ENCODE measurements at places on chromosomes 1 and 21.

GRCh38 chr1:2024887-2025286 lies 5.7 kb downstream of the GABRD start:
- DNase-seq, result no peak

- DNase-seq, result no peak
These were observed 58.8 kb downstream of the AK4 start for GRCh38 chr1:65206836-65207235.

DNA sequence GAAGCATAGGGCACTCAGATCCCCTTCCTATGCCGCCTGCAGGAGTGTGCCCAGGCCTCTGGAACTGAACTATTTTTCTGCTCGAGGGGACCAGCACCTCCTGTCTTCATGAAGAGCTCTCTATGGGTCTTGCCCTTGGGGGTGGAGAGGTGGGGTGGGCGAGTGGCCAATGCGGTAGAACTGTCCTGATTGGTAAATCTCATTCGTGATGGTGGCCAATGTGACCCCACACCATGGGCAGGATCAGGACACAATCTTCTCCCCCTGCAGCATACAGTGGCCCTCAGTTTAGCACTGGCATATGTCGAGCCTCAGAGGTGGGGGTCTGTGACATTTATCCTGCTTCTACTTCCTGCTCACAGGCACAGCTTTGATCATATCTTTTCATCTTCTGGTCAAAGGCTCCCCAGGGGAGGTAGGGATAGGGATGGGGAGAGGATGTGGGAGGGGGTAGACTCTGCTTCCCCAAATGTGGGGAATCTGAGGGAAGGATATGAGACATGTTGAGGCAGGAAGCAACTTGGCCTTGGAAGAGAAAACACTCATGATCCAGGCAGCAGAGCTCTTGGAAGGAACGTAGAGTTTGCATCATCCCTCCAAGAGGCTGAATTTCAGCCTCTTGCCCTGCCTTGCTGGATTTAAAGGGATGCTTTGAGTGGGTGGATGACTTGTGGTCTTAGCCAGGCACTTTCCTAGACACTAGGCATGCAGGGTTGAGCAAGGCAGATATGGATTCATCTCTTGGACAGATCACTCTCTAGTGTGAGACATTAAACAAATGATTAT lies 81.8 kb downstream of the LAMC2 start:
- no peak for DNase-seq

GRCh38 chr1:195141294-195141693 lies 1466.9 kb downstream of the KCNT2 start:
- DNase-seq, result no peak

GRCh38 chr1:1183221-1183747 lies 9.6 kb downstream of the TTLL10 start:
- DNase-seq, result no peak

DNA sequence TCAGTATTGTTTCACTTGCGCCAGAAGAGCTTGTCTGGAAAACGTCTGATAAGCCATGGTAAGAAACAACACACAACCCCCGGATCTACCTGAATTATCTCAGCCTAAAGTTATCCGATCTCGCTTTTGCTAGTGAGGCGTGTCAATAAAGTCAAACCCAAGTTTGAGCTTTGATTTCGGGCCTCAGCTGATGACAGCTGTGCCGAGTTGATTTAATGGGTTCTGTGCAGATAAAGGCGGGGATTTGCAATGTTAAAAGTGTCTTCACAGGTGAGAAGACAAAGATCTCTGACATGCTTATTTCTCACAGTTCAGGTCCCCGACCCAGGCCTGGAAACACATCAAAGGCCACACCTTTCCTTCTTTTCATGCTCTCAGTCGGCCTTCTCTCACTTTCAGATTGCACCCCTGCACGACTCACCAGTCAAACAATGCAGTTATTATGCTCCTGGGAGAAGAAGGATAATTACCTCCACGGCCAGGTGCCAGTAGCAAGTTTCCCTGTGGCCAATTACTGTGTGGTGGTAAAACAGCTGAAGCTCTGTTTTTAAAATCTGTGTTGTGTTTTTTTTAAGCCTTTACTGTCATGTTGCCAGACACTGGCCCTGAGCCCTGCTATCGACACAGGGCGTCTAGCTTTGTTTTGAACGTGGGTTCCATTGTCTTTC lies 245.3 kb upstream of the RUNX1 start:
- DNase-seq, result no peak

GRCh38 chr1:109188781-109189180 lies 24.9 kb upstream of the SARS1 start:
- DNase-seq, result no peak

DNA sequence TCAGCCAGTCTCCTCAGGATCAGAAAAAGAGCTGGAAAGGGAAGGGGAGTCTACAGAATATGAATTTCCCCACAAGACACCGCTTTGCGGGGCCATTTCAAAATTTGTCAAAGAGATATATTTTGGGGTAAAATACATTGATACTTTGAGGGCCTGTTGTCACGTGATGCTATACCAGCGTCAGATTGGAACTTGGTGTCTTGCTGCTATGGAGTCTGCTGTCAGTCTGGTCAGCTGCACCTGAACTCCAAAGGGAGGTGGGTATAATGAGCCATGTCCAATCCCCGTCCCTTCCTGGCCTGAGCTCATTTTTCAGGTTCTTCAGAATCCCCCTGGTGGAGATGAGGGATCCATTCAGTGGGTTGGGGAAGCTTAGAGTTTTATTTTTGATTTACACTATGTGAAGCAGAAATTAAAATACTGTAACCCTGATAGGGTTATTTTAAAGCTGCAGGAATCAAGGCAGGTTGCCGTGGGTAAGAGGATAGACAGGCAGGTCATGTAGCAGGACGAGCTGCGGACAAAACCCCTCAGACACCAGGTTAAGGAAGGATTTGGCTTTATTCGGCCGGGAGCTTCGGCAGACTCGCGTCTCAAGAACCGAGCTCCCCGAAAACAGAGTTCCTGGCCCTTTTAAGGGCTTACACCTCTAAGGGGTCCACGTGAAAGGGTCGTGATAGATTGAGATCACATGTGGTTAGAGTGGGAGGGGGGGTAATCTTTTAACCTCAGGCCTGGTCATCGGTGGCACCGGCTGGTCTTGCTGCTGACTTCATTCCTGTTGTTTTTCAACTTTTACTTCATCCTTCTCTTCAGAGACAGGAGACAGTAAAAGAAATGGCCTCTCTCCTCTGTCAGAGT lies 2.2 kb upstream of the POFUT2 start:
- no peak for DNase-seq

- DNase-seq, result no peak
These were observed 44.1 kb upstream of the ZBTB18 start for GRCh38 chr1:244006961-244007360.

GRCh38 chr1:33905241-33905640 lies 41.4 kb downstream of the HMGB4 start:
- DNase-seq, result no peak

DNA sequence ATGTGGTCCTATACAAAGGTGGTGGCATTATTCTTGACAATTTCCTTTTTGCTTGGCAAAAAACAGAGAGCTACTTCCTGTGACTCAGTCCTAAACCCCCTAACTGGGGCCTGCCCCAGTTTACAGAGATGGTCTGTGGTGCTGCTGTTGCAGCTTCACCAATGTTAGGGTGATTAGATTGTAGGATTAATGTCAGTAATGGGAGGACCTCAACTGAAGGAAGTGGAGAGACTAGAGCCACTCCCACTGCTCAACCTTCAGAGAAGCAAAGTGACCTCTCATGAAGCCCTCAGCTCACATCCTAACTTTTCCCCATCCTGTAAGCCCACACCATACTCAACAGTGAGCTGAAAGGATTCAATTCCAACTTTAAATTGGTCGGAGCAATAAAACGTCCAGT lies 3.6 kb downstream of the S100A6 start:
- no peak for DNase-seq

GRCh38 chr1:30914587-30914922 lies 6.0 kb upstream of the SDC3 start:
- no peak for DNase-seq

- no peak for DNase-seq
These were observed 29.5 kb downstream of the HLX start for GRCh38 chr1:220908757-220909156.

GRCh38 chr1:235566084-235566483 lies 61.8 kb upstream of the B3GALNT2 start:
- DNase-seq, result no peak

- no peak for DNase-seq
These were observed 1.1 kb downstream of the HUNK start for GRCh38 chr21:31873696-31874599.

DNA sequence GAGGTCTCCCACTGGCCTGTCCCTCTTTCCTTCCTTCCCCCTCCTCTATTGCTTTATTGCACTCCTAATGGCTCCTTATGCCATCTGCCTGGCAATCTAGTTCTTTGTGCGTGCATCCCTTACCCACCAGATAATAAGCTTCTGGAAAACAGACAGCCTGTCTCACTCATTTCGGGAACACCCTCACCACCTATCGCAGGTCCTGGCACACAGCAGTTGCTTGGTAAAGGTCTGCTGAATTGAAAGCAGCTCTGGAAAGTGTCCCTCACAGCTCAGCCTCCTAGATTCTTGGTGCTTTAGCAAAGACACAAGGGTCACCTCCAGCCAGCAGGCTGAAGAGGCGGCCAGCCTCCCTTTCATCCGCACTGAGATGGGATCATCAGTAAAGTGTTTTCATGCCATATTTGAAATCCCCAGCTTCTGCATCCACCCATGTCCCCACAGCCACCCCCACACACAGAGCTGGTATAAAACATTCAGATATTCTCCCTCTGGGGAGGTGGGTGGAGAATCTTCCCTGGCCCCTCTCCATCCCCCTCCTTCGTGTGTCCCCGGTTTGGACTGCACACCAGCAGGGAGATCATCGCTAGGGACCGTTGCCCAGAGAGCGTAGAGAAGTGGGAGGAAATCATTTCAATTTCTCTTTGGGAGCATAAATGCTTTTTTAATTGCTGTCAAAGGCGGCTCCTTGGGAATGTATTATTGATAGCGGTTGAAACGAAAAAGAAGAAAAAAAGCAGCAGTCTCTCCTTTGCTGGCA lies 29.1 kb upstream of the ATP2B4 start:
- DNase-seq, result no peak

- no peak for DNase-seq
These were observed 333.8 kb downstream of the NUF2 start for GRCh38 chr1:163655565-163655964.

DNA sequence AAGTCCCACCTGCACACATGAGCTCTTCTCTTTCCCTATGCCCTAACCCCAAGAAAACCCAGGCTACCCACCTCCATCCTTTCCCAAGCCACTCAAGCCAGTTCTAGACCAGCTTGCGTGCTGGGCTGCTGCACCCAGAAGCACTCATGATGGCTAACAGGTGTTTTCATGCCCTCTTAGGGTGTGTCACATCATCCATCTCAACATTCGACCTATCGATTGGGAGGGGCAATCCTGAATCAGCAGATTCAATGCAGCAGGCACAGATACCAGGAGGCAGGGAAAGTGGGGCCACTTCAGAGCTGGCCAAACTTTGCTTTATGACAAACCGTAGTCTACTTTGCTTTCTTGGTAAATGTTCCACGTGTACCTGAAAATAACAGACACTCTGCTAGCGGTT lies 6.6 kb upstream of the PRMT2 start:
- DNase-seq, result no peak

DNA sequence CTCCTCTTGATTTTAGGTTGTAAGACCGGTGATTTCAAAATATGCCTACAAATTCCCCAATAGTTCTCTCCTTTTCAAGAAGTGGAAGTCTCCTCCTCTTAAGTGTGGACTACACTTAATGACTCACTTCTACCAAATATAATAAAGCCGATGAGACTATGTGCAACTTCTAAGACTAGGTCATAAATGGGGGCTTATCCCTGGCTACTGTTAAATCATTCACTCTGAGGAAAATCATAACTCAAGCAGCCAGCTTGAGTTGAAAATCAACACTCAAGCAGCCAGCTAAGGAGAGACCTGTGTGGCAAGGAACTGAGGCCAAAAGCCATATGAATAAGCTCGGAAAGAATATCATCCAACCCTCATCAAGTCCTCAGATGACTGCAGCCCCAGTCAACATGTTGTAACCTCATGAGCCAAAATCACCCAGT lies 49.6 kb upstream of the PSMG1 start:
- DNase-seq, result no peak

GRCh38 chr1:92623187-92623778 lies 136.6 kb upstream of the GFI1 start:
- no peak for DNase-seq

GRCh38 chr1:27615346-27616192 lies 11.6 kb upstream of the AHDC1 start:
- no peak for DNase-seq

- DNase-seq, result no peak
These were observed 60.1 kb upstream of the LAMC2 start for GRCh38 chr1:183126000-183126366.

GRCh38 chr1:184027826-184028695 lies 9.5 kb downstream of the COLGALT2 start:
- no peak for DNase-seq

DNA sequence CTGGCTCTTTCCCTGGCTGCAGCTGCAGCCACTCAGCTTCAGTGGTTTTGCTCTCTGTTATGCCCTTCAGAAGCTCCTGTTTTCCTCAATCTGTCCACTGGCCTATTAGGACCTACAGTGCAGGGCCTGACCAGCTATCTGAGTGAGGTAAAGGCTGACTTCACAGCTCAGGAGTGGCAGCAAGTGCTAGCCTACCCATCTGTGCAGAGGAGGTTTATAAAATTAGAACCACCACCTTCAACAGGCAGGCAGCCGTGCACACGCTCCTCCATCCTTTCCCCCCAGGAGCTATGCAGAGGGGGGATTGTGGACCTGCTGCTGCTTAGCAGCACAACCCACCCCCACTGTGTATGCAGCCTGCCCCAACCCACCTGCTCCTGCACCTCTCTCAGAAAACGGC lies 8.3 kb downstream of the ADAR start:
- DNase-seq, result no peak

- no peak for DNase-seq
These were observed 45.1 kb upstream of the GUCA2A start for GRCh38 chr1:42209526-42210251.

DNA sequence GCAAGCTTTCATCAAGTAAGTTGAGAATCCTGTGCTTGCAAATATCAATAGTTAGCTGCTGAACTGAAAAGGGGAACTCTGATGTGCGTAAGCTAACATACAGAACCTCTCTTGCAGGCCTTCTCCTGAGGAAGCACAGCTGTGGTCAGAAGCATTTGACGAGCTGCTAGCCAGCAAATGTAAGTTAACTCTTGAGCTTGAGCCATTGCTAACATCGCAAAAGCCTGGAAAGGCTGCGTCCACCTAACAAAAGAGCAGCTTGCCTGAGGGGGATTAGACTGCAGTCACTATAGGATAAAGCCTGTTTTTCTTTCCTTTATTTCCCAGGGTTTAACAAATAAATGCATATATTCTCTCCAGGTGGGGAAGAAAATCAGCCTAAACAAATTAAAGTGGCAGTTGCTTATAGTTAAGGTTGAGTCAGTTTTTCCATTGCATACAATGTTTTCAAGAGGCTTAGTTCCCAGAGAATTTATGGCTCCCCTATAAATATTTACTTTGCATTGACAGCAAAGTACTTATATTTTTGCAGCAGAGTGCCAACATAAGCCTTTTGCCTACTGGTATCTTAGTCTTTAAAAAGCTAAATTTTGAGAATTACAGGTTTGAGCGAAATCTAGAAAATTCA lies 1.5 kb downstream of the RGS2 start:
- no peak for DNase-seq

GRCh38 chr1:17573518-17574041 lies 34.1 kb downstream of the ARHGEF10L start:
- DNase-seq, result no peak

GRCh38 chr1:171597203-171597602 lies 24.8 kb upstream of the MYOCOS start:
- no peak for DNase-seq

- DNase-seq, result no peak
These were observed 584 bp downstream of the TINAGL1 start for GRCh38 chr1:31576743-31577455.

Measured in cortex of kidney (tissue), 1 donor.